BJ (cell line): ENCODE measurements at places on chromosomes 1 and 21. TPM values are rescaled to one million over a fixed set of nuclear protein-coding genes. Genes with fewer than 3 reads are reported as not detected.
A peak's percentile ranks its signal among the peaks of the same experiment; 100 is the strongest.

DNA sequence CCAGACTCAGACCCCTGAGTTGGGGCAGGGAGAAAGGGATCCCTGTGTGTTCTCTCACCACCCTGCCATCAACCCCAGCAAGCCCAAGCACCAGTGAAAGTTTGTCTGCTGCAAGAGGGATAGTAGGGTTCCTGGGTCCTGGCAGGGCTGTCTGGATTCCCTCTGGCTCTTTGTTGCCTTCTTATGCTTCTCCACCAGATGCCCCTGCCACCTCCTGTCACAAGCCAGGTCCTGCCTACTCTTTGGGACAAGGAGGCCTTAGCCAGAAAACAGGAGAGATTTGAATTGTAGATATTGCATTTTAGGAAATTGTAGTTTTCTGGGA, 21.7 kb downstream of the UBE2T start:
- DNase-seq: no peak

MAN1C1 gene
- polyA plus RNA-seq: 0.98 and 1.1 TPM in 2 replicates

GRCh38 chr1:157000686-157001085, 44.9 kb downstream of the ARHGEF11 start:
- no peak for DNase-seq

- DNase-seq: no peak
These were observed 22.4 kb upstream of the PPM1J start for GRCh38 chr1:112737573-112737972.

PLPPR5 gene
- polyA plus RNA-seq: not detected in 2 replicates

GRCh38 chr1:44832056-44832705, 10.9 kb downstream of the PTCH2 start:
- DNase-seq: no peak

DNA sequence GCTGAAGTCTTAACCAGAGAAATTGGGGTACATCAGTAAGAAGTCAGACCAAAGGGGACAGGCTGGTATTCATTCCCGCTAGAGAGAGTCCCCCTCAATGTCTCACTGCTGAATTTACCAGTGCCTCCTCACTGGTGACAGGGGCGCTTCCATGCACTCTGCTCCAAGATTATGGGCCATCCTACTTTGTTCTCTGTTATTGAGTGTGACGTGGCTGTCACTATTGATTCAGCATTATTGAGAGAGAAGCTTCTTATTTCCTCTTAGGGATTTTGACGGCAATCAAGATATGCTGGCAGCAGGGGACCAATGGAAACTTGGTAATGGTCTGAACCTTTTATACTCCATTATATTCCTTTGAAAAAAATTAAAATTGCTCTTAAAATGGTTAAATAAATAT, 118.6 kb downstream of the SYF2 start:
- no peak for DNase-seq

- DNase-seq: no peak
These were observed 24.0 kb upstream of the SLAMF9 start for GRCh38 chr1:159978107-159978398.

- no peak for DNase-seq
These were observed 91.9 kb downstream of the PCBP3 start for GRCh38 chr21:45735259-45736000.

DNA sequence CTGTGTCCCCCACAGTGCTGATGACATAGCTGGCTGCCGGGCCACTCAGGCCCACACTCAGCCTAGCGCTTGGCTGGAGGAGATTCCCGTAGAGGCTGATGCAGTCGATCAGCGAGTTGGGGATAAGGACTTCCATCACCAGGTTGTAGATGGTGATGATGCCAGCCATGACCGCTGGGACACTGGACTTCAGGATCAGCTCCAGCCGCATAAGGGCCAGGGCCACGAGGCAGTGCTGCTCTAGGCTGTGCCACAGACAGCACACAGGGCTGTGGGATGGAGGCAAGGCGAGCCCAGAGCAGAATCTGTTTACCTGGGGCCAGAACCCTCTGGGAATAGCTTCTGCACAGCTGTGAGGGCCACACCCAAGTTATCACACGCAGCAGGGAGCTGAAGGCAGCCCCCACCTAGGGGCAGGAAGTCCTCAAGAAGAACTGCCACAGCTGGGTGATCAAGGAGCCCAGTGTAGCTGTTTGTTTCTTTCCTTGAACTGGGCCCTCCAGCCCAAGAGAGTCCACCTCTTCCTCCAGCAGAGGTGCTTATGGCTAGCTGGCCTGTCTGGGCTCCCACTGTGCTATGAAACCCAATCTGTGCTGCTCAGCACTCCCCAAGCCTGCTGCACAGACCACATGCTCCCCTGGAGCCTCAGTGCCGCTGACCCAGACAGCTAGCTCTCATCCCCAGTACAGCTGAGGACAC, 6.2 kb downstream of the SLC2A1 start:
- DNase-seq: no peak

GRCh38 chr1:163069142-163069541, at the start of gene RGS4:
TSS of gene RGS4 (plus strand) at chr1:163069361. CDS start at chr1:163069485, 124 bp downstream.
- DNase-seq: peak; percentile 75

GRCh38 chr1:237879195-237879594, 11.5 kb downstream of the ZP4 start:
- no peak for DNase-seq

DNA sequence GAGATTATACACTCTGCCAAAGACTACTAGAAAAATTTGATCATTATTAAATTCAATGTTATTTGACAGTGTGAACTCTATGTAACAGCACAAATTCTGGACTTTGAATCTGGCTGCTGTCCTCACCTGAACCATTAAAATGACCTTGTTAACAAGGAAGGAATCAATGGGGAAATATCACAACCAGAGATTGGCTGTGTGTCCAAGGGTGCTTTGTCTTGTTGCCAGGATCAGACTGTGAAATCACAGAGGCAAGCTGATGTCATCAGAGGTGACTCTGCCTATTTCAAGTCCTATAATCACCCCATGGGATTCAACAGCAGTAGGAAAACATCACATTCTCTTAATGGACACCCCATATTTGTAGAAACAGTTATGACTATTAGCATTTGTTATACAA, 46.8 kb downstream of the ADAMTS5 start:
- DNase-seq: no peak

- DNase-seq: no peak
These were observed 47.0 kb downstream of the AHDC1 start for GRCh38 chr1:27556781-27557595.

DNA sequence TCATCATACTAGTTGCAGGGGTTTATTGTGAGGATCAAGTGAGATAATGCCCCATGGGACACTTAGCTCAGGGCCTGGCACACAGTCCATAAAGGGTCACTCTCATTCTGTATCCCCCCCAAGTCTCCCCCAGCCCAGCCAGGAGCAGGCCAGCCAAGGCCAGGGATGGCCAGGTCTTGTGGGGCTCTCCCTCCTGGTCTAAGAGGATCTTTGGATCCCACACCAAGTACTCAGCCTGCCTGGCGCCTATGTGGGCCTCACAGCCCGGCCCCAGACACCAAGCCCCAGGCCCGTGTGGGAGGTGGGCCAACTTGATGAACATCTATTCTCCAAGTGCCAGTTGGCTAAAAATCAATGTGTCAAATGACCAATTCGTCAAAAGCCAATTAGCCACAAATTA, 117.8 kb downstream of the GLIS1 start:
- DNase-seq: no peak

GRCh38 chr1:150066838-150067183, 765 bp upstream of the VPS45 start:
- no peak for DNase-seq

GRCh38 chr1:170592591-170593111, 60.7 kb downstream of the GORAB start:
- DNase-seq: peak; percentile 87

OR2G3 gene
- polyA plus RNA-seq: not detected in 2 replicates

DNA sequence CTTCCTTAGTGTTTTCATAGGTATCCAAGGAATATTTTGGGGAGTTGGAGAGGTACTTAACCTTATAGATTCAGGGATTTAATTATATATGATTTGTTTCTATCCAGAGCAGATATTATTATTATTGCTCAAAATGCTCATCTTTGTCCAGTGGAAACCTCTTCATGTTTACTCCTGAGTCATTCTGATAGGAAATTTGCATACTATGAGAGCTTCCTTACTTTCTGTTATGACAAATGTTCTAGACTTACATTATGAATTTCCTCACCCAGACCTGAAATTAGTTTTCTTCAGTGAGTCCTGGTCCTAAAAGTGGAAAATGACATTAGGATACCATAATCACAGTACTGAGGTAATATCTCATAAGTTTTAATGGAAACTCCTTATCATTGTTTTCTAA, 57.5 kb upstream of the PLPPR5 start:
- DNase-seq: no peak
